NCI-H2029 (cell line): ENCODE measurements at places on chromosomes 3 and 15.

- DNase-seq, result no peak
Measured at GRCh38 chr15:60660290-60661051, 181.5 kb upstream of the ICE2 start.

GRCh38 chr3:115784739-115785536 lies 161.6 kb downstream of the GAP43 start:
- no peak for DNase-seq

DNA sequence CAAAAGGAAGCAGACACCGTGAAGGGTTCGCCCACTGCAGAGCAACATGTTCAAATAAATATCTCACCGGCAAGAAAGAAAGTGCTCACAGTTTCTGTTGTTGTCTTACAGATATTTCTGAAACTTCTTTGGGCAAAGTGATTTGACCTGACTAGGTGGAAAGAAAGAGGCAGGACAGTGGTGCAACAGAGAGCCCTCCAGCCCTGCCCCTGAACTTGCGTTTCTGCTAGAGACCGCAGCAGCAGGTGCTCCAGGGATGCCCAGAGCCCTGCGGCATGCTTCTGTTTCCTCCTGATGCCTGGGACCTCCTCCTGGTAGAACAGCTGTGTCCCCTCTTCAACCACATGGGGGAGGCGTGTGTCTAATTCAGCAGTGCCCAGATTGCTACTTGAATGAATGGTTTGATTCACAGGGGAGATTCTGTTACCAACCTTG lies 123.4 kb downstream of the ATP10A start:
- DNase-seq, result no peak

- no peak for DNase-seq
Measured at GRCh38 chr3:21508246-21508645, 242.8 kb downstream of the ZNF385D start.
